Cerebellar nuclear complex (tissue), 1 donor: ENCODE measurements at places on chromosomes 4 and X.
A peak's percentile ranks its signal among the peaks of the same experiment; 100 is the strongest.

- DNase-seq, result no peak
Measured at GRCh38 chr4:163195247-163195765, 28.6 kb upstream of the NAF1 start.

GRCh38 chrX:136168929-136169735 lies 21.8 kb downstream of the FHL1 start:
- no peak for DNase-seq

DNA sequence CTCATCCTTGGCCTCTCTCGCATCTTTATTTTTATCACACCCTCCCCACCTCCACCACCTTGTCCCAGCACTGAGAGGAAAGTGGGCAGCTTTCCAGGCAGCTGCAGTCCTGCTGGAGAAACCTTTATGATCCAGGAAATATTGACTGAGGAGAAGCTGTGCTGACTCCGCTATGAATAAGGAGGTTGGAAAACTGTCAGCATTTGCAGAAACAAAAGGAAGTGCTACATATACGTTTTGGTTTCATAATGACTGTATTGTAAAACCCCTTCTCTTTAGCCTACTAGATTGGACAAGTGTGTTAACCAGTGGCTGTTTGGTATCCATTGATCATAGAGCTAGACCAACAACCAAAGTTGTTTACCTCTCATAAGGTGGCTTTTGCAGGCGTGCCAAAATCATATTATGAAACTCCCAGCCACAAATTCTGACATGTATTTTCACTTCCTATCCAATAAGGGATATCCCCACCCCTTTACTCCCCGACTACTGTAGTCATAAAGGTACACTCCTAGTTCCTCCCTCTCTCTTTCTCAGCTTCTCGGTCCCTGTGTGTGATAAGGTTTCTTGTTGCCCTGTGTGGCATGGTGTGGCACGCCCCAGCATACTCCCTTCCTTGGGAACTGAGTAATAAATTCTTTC lies 88.4 kb downstream of the GPR143 start:
- no peak for DNase-seq

DNA sequence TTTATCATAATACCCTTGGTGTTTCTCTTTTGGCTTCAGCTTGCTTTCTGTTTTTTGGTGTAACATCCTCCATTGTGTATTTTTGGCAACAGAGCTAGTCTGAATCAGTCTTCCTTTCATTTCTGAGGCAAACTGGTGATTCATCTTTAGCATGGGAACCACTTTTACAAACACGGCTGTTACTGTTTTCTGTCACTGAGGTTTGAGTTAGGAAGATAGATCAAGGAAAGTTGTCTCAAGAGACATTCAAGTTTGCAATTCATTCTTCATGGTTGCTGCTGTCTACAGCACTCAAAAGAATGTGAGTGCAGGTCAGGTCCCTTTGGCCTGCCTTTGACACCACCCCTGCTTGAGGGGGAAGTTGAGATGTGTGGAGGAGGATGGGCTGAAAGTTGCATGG lies 36.3 kb downstream of the IL21 start:
- no peak for DNase-seq

DNA sequence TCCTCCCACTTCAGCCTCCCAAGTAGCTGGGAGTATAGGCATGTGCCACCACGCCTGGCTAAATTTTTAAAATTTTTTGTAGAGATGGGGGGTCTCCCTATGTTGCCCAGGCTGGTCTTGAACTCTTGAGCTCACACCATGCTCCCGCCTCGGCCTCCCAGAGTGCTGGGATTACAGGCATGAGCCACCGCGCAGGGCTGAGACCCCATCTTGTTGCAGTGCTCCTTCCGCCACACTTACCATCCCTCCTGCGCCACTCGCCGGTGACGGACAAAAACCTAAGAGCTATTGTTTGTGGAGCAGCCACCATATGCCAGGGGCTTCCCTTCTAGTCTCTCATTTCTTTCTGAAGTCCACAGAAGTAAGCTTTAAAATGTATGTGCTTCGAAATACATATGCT lies 34.5 kb downstream of the NSG1 start:
- DNase-seq, result no peak

GRCh38 chrX:136646602-136647239 lies 1.2 kb upstream of the CD40LG start:
- DNase-seq, result no peak

- no peak for DNase-seq
Measured at GRCh38 chr4:42616572-42616971, 40.3 kb downstream of the ATP8A1 start.

DNA sequence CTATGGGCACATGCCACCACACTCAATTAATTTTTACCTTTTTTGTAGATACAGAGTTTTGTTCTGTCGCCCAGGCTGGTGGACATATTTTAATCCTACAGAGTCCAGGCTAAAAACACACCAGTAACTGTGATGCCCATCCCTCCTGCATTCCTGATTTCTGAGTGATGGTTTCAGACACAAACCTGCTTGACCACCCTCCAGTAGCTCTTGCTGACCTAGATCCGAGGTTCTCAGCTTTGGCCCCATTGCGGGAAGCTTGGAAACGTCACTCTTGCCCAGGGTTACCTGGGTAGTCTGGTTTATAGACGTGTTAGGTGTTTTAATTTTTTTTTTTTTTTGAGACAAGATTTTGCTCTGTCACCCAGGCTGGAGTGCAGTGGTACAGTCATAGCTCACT lies 7.5 kb downstream of the CD99 start:
- no peak for DNase-seq

- DNase-seq, result no peak
Measured at GRCh38 chrX:87105131-87105530, 412.5 kb upstream of the KLHL4 start.

GRCh38 chr4:7864685-7865084 lies 75.0 kb downstream of the AFAP1 start:
- no peak for DNase-seq

GRCh38 chr4:951594-952468 lies 19.6 kb downstream of the TMEM175 start:
- DNase-seq, result no peak

DNA sequence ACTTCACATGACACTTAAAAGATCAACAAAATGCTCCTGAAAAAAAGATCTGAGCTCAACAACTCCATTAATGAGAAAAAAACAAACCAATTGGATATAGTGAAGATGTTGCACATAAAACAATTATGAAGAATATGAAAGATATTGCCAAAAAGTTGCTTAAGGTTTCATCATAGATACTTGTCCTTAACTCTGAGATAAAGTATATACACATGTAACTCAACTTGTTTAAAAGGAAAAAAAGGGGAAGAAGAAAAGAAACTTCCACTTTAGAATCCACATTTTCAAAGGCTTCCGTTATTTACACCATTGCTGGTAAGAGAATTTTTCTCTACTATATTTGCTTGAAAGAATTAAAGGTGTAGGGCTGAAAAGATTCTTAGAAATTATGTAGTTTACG lies 2.7 kb downstream of the AFAP1 start:
- no peak for DNase-seq

DNA sequence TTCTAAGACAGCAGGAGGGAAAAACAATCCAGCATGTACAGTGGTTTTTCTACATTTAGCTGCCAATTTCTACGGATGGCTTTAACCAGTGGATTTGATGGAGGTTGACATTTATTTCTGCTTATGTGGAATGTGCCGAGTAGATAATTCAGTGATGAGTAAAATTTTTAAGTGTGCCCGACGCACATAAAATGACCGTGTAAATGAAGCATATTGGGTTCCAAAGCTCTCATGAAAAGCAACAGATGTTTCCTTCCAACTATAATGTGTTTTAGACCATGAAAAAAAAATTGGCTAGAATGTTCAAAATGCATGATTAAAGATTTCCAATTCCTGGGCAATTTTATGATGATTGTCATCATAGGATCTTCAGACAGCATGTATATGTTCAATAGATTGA lies 14.1 kb downstream of the INPP4B start:
- no peak for DNase-seq

- DNase-seq, result no peak
Measured at GRCh38 chrX:40570346-40571093, 10.2 kb upstream of the ATP6AP2 start.

GRCh38 chr4:8538703-8539567 lies 41.3 kb upstream of the GPR78 start:
- DNase-seq, result no peak

GRCh38 chrX:107522901-107523300 lies 73.4 kb downstream of the FRMPD3 start:
- DNase-seq, result no peak

DNA sequence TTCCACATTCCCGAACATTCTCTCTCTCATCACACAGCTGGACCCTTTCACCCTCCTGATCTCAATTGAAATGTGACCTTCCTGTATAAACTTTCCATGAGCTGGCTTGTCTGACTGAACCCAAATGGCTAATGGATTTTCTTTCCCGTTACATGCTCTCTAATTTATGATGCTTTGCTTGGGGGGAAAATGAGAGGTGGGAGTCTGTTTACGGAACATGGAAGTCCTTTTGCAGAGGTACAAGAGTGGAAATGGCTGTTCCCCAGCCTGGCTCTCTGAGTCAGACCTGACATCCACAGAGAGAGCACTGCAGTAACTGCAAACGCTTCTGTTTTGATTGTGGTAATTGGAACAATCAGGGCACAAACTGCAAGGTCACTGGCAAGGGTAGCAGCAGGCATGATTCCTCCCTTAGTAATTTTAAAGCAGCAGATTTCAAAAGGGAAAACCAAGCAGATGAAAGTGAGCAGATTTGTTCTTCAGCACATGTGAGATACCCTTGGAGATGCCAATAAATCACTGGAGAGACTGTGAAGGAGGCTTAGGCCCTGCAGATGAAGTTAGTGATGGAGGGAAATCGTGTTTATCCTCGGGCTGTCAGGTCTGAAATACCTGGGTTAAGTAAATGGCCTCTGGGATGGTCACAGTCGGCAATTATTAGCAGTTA lies 83.9 kb downstream of the SNCA start:
- DNase-seq, result peak; percentile 50

DNA sequence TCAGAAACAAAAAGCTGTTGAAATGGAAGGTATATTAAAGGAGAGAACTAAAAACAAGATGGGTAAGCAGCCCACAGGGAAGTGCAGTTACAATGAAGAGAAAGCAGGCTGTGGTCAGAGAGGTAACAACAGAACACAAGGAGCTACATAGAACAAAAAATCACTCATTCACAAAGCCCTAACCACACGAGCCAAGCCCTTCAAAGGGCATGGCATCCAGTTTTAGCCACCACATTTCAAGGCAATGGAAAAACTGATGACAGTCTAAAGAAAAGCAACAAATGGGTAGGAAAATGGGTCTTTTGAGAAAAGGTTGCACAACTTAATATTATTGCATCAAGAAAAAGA lies 37.5 kb downstream of the KDR start:
- no peak for DNase-seq

- DNase-seq, result no peak
Measured at GRCh38 chr4:19508442-19508841, 743.3 kb upstream of the SLIT2 start.

GRCh38 chr4:113040793-113041192 lies 8.7 kb upstream of the ANK2 start:
- no peak for DNase-seq

GRCh38 chr4:115113506-115114106 lies at the start of gene NDST4:
Gene NDST4, minus strand, starts transcription at chr4:115113620. Its CDS starts 36,584 bp downstream, at chr4:115077036.
- DNase-seq, result no peak

GRCh38 chr4:105281124-105281415 lies 134.4 kb downstream of the TET2 start:
- DNase-seq, result no peak

DNA sequence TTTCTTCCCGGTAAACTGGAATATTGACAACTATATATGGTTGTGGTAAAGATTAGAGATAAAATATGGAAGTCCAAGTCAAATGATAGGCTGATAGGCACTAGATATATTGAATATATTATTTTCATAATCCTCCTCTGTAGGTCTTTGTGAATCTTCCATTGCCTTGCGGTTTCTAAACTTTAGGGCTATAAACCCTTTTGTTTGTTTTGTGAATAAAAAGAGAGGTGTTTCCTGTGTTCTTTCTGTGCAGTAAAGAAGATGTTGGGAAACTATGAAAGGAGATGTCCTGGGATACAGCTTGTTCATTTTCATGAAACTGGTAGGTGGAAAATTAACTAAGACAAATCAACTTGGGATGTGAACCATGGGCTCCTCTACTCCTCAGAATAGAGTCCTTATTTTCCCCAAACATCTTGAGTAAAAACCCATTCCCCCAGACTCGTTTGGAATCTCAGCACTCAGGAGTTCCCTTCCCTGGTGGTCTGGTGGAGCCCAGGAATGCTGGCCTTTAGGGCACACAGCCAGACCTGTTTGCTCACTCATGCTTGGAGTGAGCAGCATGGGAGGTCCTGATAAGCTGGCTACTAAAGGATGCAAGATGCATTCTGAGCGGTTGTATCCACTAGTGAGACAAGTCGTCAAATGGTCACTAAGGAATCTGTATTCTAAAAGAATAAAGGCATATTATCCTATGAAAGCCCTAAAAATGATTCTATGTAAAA lies 22.2 kb downstream of the PRDM8 start:
- no peak for DNase-seq

DNA sequence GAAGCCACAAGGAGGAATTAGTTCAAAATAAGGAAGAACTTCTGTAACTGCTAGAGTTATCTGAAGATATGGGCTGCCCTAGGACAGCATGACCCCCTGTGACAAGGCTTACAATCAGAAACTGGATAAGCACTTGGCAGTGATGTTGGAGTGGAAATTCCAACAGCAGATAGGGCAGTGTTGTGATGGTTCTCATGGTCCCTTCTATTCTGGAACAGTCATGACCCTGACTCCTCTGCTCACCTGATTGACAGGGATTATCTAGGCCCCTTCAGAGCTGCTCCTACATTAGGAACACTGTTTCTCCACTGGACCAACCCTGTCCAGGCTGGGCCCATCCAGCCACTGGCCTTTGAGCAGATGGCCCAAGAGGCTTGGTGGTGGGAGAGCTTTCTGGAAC lies 17.9 kb downstream of the NALF2 start:
- no peak for DNase-seq

GRCh38 chr4:82038936-82039335 lies 334.9 kb downstream of the HNRNPD start:
- DNase-seq, result no peak

- no peak for DNase-seq
Measured at GRCh38 chr4:88137112-88137511, 21.3 kb downstream of the ABCG2 start.

GRCh38 chrX:70336767-70337166 lies 46.9 kb downstream of the KIF4A start:
- DNase-seq, result no peak

GRCh38 chr4:150181536-150181935 lies 103.3 kb downstream of the DCLK2 start:
- no peak for DNase-seq

- no peak for DNase-seq
Measured at GRCh38 chr4:151291485-151291884, 14.5 kb downstream of the PRSS48 start.
